Mesenchymal stem cell (in vitro differentiated cells and primary cell): ENCODE measurements at places on chromosomes 4 and X.

DNA sequence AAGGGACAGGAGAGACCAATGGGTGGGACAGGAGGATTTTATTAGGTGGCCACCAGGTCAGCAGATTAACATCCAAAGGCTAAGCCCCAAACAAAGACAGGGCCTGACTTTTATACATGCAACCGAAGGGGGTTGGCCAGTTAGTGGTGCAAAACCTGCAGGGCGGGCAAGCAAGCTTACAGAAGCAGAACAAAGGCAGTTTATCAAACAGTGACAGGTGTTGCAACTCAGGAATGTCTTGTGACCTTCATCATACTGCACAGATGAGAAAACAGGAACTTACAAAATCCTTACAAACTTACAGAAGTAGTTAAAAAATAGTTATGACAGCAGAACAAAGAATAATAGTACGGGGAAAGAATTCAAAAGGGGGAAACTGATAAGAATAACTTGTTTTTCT lies 708.1 kb downstream of the GLUD2 start:
- no peak for DNase-seq

- DNase-seq: peak; percentile 40
These were observed 27.2 kb downstream of the TAPT1 start for GRCh38 chr4:16199093-16199492.

GRCh38 chr4:183416879-183417755 lies 27.3 kb upstream of the CDKN2AIP start:
- DNase-seq: no peak

DNA sequence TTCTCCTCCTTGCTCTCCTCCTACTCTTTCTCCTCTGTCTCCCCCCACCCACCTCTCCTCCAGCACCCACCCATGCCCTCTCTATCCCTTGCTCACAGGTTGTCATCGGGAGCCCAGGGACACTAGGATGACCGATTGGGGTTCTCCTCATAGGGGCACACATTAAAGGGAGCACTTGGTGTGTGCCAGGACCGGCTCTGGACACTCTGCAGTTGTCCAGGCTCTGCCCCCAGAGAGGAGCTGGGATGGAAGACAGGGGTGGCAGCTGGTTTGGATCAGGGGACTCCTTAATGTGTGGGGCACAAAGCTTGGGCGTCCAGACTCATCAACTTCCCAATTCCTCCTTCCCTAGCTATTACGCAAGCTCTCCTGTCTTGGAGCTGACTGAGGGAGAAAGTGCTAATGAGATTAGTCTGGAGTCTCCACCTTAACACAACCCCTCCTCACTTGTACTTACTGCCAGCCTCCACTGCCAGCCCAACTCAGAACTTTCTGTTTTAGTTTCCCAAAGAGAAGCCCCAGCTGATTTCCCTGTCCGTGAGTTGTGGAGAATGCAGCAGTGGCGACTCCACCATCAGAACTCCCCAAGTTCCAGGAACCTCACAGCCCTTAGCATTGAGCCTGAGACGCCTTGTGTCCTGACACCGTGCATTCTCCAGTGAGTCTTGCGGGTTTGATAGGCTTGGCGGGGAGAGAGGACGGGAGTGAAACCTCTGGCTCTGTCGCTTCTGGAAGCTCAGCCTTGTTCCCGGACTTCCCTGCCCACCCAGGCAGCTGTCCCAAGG lies 52.2 kb downstream of the CXorf49B start:
- no peak for DNase-seq

DNA sequence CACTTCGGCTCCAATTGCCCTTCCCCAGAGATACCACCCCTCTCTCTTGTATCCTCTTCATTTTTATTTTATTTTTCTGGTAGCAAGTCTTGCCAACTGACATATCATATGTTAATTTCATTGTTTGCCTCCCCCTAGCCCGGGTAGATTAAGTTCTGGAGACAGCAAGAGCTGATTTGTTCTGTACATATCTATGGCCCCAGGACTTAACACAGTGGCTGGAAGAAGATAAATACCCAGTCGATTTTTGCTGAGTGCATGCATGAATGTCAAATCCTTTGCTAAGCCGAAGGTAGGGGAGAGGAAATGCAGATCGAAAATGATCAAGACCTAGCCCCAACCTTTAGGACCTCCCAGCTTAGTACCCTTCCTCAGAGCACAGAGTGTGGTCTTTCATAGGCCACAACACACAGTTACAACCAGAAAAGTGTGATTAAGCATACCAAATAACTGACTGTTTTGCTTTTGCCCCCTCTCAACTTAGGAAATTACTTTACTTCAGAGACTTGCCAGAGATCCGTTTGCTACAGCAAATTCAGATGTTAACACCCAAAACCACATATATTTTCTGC lies 58.7 kb upstream of the KLF3 start:
- peak; percentile 36 for DNase-seq

DNA sequence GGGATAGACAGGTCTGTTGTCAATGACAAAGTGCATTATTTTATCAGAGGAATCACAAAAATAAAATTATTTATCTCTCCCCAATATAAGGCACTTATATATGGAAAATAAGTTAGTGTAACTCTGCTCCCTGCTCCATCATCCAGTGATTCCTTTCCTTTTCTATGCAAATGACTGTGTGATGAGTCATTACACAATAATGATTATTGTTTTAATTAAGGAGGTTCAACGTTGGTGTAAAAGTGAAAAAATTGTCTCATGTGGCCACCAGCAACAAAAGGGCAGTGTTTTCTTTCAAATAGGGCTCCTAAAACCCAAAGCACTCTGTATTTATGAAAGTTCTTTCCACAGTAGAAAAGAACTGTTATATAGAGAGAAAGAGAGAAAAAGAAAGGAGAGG lies 16.7 kb downstream of the SLC7A11 start:
- DNase-seq: no peak

GRCh38 chr4:94457692-94458106 lies 6.0 kb downstream of the PDLIM5 start:
- DNase-seq: peak; percentile 43

DNA sequence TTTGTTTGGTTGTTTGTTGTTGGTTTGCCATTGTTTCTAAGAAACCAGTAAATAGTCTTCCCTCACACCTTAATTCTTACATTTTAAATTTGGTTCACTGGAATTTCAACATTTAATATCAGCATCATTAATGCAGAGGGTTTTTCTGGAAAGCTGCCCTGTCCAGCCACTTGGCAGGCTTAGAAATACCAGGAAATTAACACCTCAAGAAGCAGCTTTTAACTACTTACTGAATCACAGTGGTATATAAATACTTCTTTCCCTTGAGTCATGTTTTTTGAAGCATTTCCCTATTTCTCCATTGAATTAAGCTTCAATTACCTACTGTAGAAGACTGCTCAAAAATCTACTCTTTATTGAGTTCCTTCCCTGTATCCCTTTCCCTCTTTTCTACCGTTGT lies 1221.1 kb upstream of the ADGRL3 start:
- no peak for DNase-seq

GRCh38 chr4:106019771-106020170 lies 124.5 kb downstream of the NPNT start:
- DNase-seq: peak; percentile 90

- DNase-seq: peak; percentile 74
These were observed 24.0 kb upstream of the XIAP start for GRCh38 chrX:123835661-123836371.

DNA sequence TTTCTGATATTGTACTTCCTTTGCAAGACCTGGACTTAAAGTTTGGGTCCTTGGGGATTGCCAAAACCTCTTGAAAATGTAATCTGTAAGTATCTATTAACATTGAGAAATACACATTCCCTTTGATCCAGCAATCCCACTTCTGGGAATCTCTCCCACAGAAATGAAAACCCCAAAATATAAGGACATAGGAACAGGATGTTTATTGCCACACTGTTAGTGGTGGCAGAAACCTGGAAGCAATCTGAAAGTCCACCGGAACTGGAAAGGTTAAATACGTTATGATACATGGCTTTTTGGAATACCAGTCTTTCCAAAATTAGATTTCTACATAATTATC lies 71.2 kb upstream of the STX18 start:
- peak; percentile 21 for DNase-seq

DNA sequence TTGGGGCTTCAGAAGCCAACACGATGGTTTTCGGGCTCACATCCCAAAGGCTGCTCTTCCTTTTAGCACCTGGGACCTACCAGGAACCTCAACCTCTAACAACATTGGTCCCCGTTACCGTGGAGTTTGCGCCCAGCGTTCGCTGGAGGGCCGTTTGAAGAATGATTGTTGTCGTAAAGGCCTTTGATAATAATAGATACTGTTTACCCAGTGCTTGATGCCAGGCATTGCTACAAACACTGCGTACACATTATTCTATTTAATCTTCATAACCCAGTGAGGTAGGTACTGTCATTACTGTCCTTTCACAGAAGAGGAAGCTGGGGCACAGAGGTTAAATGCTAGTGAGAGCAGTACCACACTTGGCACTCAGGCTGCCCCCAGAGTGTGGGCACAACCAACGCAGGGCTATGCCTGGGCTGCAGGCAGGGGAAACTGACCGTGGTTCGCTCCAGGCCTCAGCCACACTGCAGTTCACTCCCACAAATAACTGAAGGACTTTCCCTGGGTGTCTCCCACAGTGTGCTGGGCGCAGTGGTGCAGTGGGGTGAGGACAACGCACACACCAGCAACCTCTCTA lies 1.0 kb upstream of the ACSL1 start:
- DNase-seq: no peak

DNA sequence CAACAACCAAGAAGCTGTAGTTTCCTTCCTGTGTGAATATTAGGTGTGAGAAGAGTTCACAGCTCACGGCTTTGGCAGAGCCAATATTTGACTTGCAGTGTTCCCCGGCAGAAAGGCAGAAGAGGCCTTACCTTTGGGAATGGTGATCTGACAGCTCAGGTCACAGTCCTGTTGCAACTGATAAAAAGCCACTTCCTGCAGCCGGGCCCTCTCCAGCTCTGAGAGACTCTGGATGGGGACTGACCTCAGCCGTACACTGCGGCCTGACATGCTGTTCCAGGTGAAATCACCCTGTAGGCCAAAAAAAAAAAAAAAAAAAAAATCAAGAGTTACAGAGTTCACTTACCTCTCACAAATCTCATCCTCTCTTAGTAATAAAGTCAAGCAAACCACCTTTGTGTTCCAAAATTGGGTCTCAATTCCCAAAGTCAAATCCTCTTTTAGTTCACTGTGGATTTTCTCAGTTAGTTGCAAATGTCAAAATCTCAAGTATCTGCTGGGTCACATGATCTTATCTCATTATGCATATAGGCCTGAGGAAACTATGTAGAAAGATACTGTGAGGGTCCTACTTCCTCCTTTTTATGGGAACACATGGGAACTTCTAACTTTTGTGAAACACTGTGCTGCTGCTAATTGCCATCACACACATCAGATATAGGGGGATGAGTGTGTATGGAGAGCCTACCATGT lies 38.6 kb upstream of the AMELX start:
- no peak for DNase-seq

DNA sequence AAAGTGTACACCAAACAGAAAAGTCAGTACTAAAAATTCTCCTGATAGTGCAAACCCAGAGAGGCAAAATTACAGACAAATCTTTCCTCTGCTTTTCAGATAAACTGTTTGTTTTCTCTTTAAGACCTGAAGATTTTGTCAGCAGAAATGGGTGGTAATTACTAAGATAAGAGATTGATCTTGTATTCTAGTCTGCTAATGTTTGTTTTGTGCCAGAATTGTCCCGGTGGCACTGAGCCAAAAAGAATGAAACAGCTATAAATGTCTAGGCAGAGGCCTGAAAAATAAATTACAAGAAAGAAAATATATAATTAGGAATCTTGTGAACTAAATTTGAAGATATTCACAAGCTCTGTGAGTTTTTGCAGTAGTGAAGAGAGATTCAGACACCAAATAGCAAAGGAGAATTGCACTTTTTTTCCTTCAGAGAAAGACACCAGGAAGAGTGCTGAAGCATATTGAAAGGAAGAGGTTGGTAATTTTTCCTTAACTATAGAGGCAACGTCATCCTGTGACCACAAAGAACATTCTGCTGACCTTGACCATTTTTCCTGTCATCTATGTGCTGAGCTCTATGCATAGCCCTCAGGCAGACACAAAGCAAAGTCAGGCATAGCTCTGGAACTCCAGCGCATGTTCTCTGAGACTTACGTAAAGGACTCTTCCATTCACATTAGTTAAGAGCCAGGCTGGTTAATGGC lies 314.5 kb upstream of the RASGEF1B start:
- DNase-seq: peak; percentile 58

DNA sequence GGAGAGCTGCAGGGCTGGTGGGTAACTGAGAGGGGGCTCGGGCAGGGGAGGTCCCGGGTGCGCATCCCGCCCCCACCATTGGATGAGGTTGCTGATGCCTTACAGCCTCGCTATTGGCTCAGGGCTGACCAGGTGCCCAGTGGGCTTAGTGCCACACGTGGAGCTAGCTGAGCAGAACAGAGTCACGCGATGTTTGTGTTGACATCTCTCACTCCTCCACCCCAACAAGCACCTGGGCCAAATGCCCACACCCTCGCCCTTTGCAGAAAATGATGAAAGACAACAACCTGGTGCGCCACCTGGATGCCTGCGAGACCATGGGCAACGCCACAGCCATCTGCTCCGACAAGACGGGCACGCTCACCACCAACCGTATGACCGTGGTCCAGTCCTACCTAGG lies 31.8 kb downstream of the ATP2B3 start:
- DNase-seq: no peak

- peak; percentile 30 for DNase-seq
These were observed 1480.5 kb upstream of the IGFBP7 start for GRCh38 chr4:58590722-58591121.

DNA sequence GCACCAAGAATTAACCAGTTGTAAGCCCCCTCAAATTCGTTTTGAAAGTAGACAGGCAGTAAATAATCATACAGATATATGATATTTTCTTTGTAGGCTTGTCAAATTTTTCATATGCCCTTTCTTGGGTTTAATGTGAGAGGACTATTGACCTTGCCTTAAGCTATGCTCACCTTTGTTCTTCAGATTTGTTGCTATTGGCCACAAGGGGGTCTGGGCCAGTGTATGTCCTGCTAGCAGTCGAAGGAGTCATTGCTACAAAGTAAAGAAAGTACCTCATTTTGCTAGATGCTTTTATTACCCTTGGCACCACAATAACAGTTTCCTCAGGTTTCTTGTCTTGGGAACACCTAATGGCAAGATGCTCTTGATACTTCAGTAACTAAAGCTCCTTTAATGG lies 51.7 kb downstream of the IGSF1 start:
- no peak for DNase-seq

DNA sequence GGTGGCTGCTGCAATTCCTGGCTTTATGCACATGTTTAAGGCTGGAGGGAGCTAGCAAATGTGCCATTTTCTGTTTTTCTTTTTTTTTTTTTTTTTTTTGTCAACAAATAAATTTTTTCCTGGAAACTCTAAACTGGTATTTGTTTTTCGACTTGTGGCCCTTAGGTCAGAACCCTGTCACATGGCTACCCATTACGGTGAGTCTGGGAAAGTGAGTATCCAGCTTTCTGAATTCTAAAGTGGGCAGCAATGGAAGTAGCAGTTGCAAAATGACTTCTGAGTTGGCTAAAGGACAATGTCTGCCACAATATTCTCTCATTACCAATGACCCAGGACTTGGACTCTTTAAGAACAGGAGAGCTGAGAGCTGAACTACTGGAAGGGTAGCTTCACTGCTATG lies 225.1 kb upstream of the CENPE start:
- no peak for DNase-seq
